Activated naive CD4-positive, alpha-beta T cell treated with anti-CD3 and anti-CD28 coated beads, Interleukin-2, amount 50 U/mL, for 16 hours (primary cell): ENCODE measurements at places on chromosomes 1 and 21.

DNA sequence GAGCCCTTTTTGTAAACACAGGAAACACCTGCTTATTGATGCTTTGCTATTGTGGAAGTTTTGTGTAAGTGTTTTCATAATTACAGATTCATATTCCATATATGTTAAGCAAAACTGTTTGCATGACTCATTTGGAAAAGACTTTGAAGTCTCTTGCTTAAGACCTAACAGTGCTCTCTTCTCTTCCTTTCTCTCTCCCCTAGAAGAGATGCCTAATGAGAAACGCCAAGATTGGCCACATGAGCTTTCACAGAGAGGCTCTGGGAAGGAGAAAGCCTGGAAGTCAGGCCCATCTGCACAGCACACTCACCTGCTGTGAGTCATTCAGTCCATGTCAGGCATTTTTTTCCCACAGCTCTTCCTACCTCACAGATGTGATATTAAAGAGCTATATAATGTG is 101.6 kb upstream of the PALMD start:
- no peak for DNase-seq

DNA sequence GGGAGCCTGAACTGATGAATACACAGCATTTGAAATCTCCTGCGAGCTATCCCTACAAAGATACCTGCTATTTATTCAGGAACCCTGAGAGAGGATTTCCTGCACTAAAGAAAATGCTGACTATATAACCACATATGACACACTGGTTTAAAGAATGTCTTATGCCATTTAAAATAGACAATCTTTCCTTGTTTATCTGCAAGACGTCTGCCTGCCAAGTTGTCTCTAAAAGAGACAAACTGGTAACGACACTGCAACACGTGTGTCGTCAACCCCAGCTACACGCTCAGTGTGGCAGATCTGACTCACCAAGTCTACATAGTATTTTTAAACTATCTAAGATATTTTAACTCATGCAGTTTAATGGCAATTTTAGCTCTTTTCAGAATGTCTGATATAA is 42.7 kb downstream of the APP start:
- DNase-seq = no peak

DNA sequence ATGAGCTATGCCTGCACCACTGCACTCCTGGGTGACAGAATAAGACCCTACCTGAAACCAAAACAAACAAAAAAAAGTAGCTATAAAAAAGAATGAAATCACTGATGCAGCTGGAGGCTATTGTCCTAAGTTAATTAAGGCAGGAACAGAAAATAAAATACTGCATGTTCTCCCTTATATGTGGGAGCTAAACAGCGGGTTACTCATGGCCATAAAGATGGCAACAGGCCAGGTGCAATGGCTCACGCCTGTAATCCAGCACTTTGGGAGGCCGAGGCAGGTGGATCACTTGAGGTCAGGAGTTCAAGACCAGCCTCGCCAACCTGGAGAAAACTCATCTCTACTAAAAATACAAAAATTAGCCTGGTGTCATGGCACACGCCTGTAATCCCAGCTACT is 152.7 kb downstream of the PIK3R3 start:
- no peak for DNase-seq

DNA sequence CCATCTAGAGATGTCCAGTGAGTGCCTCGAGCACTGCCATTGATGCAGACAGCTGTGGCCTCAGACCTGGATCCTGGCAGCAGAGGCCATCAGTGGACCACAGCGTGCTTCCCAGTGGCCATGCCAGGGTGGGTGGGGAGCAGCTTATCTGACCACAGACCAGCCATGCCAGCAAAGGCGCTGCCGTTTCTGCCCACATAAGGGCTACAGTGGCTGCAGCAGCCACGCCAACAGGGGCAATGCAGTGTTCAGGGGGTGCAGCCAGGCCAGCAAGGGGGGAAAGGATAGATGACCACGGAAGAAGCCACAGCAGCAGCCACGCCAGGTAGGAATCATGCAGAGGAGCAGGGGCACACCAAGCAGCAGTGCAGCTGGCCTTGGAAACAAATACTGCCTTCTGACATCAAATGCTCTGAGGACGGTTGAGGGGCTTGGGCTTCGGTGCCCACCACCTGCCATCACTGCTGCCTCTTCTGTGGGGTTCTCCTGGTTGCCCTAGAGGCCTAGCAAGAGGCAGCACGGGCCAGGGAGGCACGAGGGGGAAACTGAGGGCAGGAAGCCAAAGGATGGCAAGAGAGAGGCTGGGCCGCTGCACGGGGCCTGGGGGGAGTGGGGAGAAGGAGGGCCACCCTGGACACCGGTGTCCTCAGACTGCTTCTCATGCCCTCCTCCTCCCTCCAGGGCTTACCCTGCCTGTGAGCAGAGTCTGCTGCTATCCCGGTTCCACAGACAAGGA is 94.7 kb upstream of the RUNX3 start:
- no peak for DNase-seq

- DNase-seq = no peak
Measured at GRCh38 chr1:223731133-223731770, 18.9 kb downstream of the CAPN2 start.
